ENCODE measurements at places on chromosomes 1 and 21.
A peak's percentile ranks its signal among the peaks of the same experiment; 100 is the strongest.

- DNase-seq: no peak
Observed at GRCh38 chr1:169682071-169682470, 29.3 kb downstream of the SELL start.

- DNase-seq: peak; percentile 52
Observed at GRCh38 chr1:206106328-206107167, 10.6 kb downstream of the AVPR1B start.

DNA sequence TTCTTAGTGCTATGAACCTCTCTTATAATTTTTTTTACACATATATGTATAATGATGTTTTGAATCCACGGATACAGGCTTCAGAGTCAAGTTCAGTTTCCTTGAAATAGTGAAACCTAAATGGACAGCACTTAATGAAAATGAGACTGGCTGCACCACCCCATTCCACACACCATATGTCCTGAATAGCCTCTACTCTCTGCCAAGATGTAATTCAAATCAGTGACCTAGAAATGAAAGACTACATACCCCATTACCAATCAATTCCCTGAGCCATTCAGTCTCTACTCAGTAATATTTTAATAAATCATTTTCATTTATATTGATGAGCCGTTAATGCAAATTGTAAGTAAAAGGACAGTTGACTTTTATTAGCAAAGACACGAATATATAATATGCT lies 614.9 kb upstream of the TMPRSS15 start:
- no peak for DNase-seq

DNA sequence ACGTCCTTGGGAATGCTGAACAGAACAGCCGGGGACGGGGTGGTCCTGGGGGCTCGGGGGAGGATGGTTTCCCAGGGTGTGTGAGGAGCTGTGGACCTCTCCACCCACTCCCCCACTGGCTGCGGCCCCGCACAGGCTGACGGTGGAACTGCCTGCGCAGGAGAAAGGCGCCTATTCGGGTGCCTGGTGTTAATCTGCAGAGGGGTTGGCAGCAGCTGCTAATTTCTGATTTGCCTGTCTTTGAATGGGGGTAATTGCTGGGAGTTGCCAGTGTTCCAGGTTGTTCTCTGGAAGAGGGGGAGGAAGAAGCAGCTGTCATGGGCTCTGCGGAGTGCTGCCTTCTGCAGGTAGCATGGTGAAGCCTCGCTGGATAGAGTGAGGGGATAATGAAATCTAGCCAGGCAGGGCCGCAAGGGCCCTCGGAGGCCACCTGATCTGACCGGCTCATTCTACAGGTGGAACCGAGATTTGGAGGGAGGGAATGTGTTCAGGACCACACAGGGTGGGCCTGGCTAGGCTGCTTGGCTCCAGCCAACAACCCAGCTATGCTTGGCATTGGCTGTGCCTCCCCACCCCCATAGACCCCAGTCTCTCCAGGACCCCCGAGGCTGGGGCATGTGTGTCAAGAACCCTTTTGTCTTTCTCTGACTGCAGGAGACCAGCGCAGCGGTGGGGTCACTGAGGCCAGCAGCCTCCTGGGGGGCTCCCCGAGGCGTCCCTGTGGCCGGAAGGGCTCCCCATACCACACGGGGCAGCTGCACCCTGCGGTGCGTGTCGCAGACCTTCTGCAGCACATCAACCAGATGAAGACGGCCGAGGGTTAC lies 67.1 kb downstream of the PTPRU start:
- DNase-seq: no peak

DNA sequence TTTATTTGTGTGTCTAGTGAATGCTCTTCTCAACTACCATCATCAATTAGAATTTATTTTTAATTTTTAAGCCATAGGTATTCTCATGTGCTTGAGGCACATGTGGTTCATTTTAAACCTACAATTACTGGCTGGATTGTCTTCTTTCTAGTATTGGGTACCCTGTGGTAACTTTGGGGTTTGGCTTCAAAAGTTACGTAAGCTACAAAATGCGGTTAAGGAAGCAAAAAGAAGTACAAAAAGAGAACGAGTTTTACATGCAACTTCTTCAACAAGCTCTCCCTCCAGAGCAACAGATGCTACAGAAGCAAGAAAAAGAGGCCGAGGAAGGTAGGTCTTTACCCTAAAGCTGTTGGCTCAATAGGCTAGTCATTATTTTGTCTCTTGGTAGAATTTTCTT lies 25.8 kb downstream of the MACO1 start:
- no peak for DNase-seq

GRCh38 chr1:225766967-225767633 lies 10.5 kb upstream of the SRP9 start:
- DNase-seq: no peak

DNA sequence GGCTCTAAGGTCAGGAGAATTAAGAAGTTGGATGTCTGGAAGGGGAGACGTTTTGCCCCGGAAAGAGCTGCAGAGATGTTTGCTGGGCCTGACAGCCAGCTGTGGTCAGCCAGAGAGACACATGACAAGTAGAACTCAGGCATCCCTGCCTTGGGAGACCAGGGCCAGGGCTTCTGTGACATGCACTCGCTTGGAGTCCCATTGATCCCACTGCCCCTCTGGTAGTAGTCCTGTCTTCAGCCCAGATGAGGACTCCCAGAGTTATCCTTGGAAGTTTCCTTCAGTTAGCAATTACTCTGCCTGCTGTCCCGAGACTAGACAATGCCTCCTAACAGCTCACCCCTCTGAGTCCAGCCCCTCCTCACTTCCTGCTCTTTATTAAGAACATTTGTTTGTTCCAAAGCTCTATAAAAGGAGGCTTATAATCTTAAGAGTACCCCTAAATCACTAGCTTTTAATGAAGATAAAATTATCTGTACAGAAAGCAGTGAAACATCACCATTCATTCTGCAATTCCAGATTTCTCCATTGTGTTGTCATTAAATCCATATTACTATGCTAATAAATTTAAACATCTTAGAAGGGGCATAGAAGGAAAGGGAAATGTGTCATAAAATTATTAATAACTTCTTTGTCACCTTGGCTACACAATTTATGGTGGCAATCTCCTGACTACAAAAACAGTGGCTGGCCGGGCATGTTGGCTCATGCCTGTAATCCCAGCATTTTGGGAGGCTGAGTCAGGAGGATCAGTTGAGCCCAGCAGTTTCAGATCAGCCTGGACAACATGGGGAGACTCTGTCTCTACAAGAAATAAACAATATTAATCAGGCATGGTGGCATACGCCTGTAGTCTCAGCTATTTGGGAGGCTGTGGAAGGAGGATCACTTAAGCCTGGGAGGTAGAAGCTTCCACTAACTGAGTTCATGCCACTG lies 94.2 kb downstream of the KCNK1 start:
- no peak for DNase-seq

DNA sequence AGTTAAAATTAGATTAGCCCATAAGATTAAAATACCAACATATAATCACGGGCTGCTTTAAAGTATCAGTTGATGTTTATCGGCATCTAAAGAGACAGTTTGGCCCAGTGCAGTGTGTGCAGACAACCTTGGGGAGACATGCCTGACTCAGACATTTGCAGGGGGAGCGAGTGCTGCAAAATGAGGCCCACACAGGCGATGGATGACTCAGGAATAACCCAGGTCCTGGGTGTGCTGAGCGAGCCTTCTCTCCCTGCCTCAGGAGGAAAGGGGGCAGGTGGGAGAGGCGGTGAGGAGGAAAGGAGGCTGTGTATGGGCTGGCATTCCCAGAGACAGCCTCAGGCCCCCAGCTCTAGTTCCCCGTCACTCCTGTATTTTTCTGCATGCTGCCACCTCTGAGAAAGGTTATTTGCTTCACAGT lies 9.0 kb downstream of the SLC9A1 start:
- no peak for DNase-seq

- DNase-seq: no peak
Observed at GRCh38 chr1:67605209-67605780, 79.7 kb upstream of the GADD45A start.

DNA sequence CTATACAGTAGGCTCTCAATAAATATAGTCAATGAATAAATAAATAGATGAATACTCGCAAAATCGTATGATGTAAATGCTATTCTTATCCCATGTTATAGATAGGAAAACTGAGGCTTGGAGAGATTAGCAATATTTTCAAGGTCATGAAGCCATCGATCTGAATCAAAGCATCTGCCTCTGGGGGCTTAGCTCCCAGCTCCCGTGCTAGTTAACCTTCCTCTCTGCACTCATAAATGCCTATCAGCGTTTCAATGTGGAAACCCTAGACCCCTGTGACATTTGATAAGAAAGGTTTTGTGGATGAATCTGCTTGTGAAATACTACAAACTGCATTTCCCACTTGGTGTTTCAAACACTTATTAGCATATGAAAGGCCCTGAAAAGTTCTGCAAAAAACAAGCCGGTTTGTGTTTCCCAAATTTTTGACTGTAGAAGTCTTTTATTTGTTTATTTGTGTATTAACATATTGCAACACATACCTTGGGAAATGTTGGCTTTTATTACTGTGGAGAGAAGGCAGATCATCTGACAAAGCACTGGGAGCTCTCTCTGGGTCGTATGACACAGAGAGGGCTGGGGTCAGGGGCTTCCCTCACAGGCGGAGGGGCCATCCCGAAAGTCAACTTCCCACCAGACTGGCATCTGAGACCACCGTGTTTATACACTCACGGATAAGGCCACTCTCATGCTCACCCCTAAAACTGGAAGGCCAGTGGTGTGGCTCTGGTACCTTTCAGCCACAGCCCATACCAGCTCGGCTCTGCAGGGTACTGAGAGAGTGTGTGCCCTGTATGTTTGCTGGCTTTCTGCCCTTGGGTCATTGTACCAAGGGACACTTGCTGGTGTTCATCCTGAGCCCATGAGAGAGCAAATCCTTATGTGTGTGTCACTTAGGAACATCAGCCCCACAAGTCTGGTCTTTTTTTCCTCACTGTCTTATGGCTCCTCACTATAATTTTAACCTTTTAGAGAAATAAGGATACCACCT lies 993 bp upstream of the PROK1 start:
- DNase-seq: no peak

DNA sequence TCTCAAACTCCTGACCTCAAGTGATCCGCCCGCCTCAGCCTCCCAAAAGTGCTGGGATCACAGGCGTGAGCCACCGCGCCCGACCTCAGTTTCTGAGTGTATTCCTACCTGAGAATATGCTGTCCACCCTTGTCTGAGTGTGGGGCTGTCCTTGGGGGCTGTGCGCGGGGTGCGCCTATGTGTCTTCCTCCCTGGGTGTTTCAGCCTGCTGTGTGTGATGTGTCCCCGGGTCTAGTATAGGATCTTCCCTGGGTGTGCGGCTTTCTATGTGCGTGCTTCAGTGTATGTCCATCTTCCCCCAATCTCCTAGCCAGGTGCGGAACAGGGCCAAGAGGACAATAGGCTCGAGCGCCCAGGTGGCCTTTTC lies 8.3 kb upstream of the ID3 start:
- DNase-seq: no peak

- no peak for DNase-seq
Observed at GRCh38 chr1:160410406-160411005, 10.1 kb downstream of the VANGL2 start.

- DNase-seq: no peak
Observed at GRCh38 chr1:215375381-215375780, 191.7 kb upstream of the KCTD3 start.

DNA sequence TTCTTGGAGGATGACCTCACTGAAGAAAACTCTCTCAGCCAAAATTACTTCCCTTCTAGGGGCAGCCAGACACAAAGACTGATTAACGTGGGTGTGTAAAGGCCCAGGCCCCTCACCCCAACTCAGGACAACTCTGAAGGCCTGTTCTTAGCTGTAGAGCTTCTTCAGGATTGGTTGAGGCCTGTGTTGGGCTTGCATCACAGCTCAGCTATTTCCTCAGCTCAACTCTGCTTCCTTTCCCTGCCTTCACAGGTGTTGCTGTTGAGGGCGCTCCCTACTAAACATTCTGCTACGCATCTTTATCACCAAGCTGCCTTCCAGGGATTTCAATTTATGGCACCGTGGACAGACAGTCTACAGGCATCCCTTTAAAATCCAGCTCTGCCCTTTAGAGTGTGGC lies 36.8 kb downstream of the MAB21L3 start:
- DNase-seq: no peak

DNA sequence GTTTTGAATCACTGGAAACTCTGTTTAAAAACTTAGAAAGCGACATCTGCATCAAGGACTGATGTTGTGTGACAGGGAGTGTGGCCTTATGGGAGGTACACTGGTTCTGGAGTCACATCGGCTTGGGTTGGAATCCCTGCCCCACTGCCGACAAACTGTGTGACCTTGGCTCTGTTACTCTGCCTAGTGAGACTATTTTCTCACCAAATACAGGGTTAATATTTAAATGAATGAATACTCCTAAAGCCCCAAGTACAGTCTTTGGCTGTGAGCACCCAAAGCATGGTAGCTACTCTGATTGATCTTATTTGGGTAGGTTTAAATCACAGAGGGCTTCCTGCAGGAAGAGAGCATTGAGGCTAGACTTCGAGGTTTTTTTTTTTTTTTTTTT lies 102.0 kb downstream of the ACTL8 start:
- no peak for DNase-seq

- no peak for DNase-seq
Observed at GRCh38 chr1:112397841-112398240, 1.8 kb downstream of the CTTNBP2NL start.

- DNase-seq: no peak
Observed at GRCh38 chr1:218718977-218719376, 373.8 kb downstream of the TGFB2 start.

GRCh38 chr1:119472819-119473175 lies 34.2 kb upstream of the HSD3B1 start:
- no peak for DNase-seq

DNA sequence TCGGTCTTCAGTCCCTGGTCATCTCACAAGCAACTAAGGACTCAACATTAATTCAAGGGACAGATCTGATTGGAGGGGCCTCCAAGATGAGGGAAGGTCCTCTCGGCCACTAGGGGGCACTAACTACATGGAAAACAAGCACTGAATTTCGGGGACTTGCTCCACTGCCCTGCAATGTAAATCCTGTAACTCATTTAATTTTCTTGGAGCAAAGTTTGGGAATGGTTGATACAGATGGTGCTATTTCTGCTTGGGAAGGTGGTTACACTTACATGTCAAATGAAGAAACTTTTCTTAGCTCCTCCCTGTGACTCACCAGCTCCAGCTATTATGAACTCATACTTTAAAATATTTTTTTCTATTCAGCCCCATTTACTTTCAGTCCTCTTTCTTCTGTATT lies 97.4 kb upstream of the KCNJ15 start:
- no peak for DNase-seq

DNA sequence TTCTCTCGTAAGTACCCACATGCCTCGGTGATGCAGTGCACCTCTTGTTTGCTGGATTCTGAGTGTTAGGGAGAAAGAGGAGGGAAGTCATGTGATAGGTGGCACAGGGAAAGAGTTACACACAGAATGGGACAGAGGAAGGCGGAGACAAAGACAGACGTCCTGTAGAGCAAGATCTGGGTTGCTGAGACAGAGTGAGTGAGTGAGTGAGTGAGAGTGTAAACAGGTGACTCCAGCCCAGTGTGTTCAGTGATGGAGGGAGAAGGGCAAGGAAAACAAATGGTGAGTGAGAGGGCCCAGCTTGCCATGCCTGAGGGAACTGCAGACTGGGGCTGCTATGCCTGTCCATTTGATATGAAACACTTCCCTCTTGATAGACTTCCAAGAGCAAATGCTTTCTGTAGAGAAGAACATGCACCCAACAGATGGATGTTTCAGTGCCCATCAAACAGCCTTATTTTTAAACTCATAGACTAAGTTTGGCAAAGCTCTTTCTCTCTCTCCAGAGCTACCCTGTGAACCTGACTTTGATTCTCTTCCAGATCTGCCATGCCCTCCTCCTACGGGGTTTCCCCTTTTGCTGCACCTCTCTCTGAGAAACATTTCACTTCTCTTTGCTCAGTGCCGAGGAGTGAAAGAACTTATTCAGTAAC lies 209.9 kb upstream of the COA6 start:
- DNase-seq: no peak

- DNase-seq: no peak
Observed at GRCh38 chr1:30749691-30750583, 7.6 kb downstream of the LAPTM5 start.
